ENCODE measurements at places on chromosomes 11 and 22. TPM values are rescaled to one million over a fixed set of nuclear protein-coding genes. Genes with fewer than 3 reads are reported as not detected.

Gene TRIM34
- 15.5 TPM for total RNA-seq

Gene PHETA2
- total RNA-seq, result 29.8 TPM

Gene RHOD
- 26.1 TPM for total RNA-seq

Gene TREH
- total RNA-seq, result not detected
